GM19239 (cell line): ENCODE measurements at places on chromosomes 5 and 9.

- no peak for DNase-seq
Measured at GRCh38 chr9:33151007-33151557, 16.1 kb downstream of the B4GALT1 start.

DNA sequence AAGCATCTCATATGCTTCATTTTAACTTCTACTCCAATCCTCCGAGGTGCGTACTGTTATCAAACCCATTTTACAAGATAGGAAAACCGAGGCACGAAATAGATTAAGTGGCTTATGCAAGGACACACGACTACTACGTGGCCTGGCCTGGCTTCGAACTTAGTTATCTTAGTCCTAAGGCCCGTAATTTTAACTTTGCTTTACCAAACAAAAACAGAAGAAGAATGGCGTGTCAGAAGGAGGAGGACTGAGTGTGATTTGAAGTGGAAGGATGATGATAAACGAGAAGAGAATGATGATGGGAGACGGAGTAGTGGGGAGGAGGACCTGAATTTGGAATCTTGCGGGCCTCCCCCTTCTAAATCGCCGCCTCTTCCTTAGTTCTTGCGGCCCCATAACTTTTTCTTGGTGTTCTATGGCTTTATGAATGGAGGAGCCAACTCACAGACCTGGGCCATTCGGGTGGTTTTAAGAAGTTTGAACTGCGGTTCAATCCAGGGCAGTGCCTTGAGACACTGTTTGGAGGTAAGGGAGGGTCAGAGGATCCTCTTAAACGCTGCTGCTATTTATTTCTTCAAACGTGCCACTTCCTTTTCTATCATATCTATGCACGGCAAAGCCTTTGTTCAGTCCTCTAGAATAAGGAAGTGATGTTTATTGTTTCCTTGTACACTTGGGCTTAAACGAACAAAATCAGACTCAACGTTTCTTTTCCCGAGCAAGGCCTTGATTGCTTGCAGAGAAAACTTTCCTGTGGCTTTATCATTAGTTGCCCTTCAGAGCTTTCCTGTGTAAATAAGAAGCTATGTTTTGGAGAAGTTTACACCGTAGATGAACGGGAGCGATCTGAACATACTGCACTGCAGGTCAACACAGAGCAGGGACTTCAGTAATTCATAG is 795 bp downstream of the CNOT8 start:
- DNase-seq, result no peak

DNA sequence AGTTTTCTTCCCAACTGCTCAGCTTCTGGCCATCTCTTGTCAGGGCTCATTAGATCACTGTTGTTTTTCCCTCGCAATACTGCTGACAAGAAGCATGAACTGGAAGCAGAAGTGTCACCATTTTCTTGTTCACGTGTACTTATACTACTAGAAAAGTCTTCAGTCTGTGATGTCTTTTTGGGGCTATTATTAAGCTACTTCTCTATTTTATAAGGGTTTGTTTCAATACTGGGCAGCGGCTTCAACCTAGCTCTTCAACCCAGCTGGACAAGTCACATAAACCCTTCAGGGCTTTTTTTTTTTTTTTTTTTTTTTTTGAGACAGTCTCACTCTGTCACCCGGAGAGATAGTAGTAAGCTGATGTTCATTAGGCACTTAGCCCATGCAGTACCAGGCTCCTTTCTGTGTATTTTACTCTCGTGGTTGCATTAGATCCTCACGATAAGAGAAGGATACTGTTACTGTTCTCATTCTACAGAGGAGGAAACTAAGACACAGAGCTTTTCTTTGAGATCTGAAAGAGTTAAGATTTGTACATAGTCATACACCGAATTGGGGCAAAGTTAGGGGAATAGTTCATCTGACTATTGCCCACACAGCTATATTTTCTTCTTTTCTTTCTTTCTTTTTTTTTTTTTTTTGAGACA is 20.5 kb downstream of the RAPGEF1 start:
- no peak for DNase-seq

DNA sequence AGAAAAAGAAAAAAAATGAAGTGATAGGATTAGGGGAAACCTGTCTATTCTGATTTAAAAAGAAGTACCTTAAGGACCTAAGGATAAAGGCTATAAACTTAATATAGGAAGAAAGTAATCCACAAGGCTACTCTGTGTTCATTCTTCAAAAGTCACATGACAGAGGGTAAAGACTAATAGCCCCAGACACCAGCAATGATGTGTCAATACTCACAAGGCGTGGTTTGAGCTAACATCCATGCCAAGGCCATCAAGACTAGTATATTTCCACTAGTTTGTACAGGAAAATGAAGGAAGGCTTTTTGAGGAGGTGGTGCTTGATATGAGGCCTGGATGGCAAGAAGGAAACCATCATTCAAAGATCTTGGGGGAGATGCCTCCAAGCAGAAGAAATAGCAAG is 49.7 kb upstream of the TEX48 start:
- no peak for DNase-seq

DNA sequence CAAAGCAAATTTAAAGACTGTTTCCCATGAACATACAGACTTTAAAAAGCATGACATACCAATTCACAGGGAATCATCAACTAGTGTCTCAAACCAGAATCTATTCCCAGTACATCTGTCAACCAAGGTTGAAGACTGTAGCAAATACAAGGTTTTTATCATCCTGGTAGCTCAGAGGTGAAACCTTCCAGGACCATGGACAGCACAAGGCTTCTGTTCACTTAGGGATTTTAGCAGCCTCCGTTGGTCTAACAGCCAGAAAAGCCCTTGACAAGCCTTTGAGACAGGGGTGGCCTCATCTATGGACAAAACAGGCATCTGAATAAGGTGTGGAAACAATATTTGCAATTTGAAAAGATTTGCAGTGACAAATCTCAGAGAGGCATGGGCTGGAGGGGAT is 119.0 kb downstream of the TRIM32 start:
- no peak for DNase-seq

GRCh38 chr9:35487081-35487480 is 2.8 kb upstream of the RUSC2 start:
- no peak for DNase-seq

- no peak for DNase-seq
Measured at GRCh38 chr9:110116543-110116885, 91.4 kb downstream of the C9orf152 start.

- DNase-seq, result no peak
Measured at GRCh38 chr9:111833941-111834340, 39.2 kb upstream of the SHOC1 start.

GRCh38 chr5:179858241-179858585 is 404 bp downstream of the MRNIP start:
- DNase-seq, result no peak

GRCh38 chr5:161403996-161404395 is 142.5 kb downstream of the GABRB2 start:
- no peak for DNase-seq

GRCh38 chr5:134642931-134643530 is 5.6 kb upstream of the SEC24A start:
- DNase-seq, result no peak

DNA sequence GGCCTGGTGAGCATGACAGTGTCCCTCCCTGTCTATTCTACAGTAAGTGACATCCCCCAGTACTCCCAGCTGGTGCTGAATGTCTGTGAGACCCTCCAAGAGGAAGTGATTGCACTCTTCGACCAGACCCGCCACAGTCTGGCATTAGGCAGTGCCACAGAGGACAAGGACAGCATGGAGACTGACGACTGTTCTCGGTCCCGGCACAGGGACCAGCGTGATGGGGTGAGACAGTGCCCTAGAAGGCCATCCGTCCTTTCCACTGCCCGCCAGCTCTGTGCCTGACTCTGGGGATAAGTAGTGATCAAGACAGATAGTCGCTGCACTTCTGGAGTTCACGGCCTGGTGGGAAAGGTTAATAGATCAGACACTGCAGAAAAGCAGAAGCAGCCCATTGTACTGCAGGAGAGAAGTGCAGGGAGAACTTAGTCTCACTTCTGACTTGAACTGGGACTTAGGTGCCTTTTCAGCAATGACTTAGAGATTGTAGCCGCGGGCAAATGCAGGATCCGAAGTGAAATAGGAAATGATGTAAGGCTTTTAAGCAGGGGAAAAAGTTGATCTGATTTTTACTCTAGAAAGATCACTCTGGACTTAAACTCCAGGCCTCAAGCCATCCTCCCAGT is 28.4 kb downstream of the SH3GLB2 start:
- DNase-seq, result no peak

GRCh38 chr9:105405514-105406131 is 42.2 kb upstream of the FSD1L start:
- DNase-seq, result peak; percentile 42

GRCh38 chr5:69493396-69494133 is 975 bp downstream of the OCLN start:
- peak; percentile 29 for DNase-seq

DNA sequence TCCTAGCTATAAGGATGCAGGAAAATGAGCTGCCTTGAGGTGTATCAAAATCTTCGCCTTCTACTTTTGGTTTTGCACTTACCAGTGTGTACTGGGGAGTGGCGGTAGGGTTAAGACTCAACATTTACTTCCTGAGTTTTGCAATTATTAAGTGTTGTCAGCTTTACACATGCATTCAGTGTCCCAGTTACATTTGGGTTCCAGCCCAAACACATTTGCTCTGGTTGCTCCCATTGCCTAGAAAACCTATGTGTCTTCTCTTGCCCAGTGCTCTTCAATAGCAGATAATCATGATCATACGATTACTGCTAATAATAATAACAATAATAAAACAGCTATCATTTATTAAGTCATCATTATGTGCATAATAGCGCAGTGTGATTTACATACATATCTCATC is 241.5 kb upstream of the PAPPA start:
- DNase-seq, result no peak

DNA sequence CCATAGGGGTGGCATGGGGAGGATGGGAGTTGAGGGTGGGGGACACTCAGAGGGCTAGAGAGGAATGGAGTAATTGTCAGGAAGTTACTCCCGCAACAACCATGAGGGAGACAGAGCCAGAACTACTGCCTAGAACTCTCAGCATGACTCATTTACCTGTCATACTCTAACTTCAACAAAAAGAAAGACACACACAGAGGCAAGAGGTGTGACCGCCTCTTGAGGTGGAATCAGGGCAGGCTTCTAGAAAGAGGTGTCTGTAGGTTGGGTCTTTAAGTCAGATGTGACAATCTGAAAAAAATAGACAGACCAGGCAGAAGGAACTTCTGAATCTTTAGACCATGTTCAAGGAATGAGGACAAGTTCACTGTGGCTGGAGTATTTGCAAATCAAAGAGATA is 73.4 kb downstream of the GABBR2 start:
- DNase-seq, result no peak

DNA sequence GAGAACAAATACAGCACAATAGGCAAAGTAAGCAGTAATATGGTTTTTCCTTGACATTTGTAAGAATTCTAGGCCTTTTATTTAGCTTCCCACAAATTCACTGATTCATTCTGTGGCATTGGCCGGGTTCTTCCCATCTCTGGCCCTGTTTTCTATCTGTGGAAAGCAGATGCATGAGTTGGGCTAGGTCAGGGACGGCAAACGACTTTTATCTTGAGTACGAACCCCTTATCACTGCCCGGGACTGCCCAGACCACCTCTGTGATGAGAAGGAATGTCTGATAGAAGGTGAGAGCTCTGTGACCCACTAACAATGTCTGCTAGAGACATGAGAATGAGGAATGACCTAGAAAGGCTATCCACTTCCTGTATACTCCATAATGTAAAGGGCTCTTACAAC is 35.4 kb upstream of the ADAM19 start:
- no peak for DNase-seq

GRCh38 chr5:147481874-147482705 is 27.8 kb downstream of the DPYSL3 start:
- no peak for DNase-seq

- no peak for DNase-seq
Measured at GRCh38 chr9:94908583-94909249, 182.2 kb downstream of the AOPEP start.

DNA sequence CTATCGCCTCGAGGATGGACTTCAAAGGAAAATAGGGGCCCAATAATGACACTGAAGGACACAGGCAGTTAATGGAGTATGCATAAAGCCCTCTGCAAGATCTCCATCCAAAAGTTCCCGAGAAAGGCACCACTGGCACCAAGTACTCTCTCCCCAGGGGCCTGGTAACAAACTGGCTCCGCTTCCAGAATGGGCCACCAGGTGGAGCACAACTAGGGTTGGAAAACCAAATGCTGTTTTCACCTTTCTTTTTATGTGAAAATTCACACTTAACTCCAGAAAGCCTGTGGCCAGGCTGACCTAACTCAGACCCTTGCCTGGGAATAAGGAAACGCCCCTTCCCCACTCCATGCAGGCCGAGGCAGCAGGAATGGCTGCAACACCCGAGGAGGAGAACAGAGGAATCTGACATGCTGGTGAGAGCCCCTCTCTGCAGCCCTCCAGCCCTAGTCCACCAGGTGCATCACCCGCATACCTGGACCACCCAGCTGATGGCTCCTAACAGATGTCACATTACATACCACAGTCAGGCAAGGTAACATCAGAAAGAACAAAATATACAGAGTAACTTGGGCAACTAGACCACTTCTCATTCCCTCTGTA is 42.8 kb downstream of the CAMSAP1 start:
- peak; percentile 56 for DNase-seq

- no peak for DNase-seq
Measured at GRCh38 chr9:108434502-108434901, 421.3 kb downstream of the ACTL7B start.

DNA sequence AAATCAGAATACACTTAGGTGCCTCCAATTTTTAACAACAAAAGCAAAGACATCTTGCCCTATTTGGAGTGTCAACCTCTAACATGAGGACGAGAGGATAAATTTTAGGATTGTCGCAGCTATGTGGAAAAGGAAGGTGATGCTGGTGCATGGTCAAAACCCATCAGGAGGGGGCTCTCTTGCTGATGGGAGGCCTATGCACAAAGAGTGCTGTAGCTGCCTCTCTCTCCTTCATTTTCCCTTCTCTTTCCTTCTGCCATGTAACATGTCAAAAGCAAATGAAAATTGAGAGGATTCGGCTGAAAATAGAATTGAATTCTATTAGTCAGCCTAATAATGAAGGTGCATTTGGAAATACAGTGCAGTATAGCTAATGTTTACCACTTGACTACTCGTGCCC is 578.7 kb upstream of the ZNF462 start:
- DNase-seq, result no peak

GRCh38 chr5:83551821-83552220 is 80.3 kb downstream of the VCAN start:
- no peak for DNase-seq

- DNase-seq, result no peak
Measured at GRCh38 chr9:97563458-97564135, 62.1 kb downstream of the TMOD1 start.

- DNase-seq, result no peak
Measured at GRCh38 chr5:37661951-37662350, 177.9 kb downstream of the GDNF start.

- DNase-seq, result no peak
Measured at GRCh38 chr9:124180557-124180956, 77.2 kb upstream of the NEK6 start.

GRCh38 chr5:95424526-95424925 is 33.4 kb downstream of the FAM81B start:
- DNase-seq, result no peak

- DNase-seq, result no peak
Measured at GRCh38 chr5:45376417-45376816, 319.8 kb downstream of the HCN1 start.
